ENCODE measurements at places on chromosomes 4 and X.

DNA sequence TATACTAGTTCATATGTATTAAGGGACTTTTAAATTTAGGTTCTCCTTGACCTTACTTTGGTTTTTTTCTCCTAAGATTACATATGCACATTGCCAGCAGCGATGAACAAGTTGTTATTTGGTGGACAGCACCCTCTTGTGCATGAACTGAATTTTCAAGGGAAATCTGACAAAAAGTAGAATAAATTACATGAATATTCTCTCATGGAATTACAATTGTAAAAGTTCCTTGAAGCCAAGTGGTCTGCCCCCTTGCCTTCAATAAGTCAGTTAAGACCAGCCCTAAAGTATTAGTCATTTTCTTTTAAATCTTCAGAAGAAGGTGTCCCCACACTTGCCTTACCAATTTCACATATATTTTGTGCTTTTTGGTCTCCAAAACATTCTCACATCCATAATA is 30.7 kb upstream of the SMARCA5 start:
- no peaks in the 10 kb centered on the region for H3K4me1 ChIP-seq
- no peak overlapping the region for H3K27ac ChIP-seq
- H3K36me3 ChIP-seq: no peaks in the 10 kb centered on the region

- no peak for DNase-seq
- H3K4me3 ChIP-seq: no peak overlapping the region
- no peaks in the 10 kb centered on the region for H3K27me3 ChIP-seq
- H3K4me1 ChIP-seq: peaks cover 60% of the 10 kb centered on the region
- peak overlapping the region; percentile 87 for H3K27ac ChIP-seq
- H3K36me3 ChIP-seq: peaks cover 74% of the 10 kb centered on the region
Observed at GRCh38 chr4:168844353-168845049, 165.6 kb downstream of the CBR4 start.

- peaks cover 6% of the 10 kb centered on the region for H3K36me3 ChIP-seq
- H3K4me1 ChIP-seq: peaks cover 22% of the 10 kb centered on the region
- peak within 1 kb of the TSS; percentile 91 for H3K27ac ChIP-seq
Observed at GRCh38 chr4:122826553-122827257, at the start of gene FGF2. FGF2 (plus strand) TSS chr4:122826831; CDS start chr4:122827175, 344 bp downstream.

DNA sequence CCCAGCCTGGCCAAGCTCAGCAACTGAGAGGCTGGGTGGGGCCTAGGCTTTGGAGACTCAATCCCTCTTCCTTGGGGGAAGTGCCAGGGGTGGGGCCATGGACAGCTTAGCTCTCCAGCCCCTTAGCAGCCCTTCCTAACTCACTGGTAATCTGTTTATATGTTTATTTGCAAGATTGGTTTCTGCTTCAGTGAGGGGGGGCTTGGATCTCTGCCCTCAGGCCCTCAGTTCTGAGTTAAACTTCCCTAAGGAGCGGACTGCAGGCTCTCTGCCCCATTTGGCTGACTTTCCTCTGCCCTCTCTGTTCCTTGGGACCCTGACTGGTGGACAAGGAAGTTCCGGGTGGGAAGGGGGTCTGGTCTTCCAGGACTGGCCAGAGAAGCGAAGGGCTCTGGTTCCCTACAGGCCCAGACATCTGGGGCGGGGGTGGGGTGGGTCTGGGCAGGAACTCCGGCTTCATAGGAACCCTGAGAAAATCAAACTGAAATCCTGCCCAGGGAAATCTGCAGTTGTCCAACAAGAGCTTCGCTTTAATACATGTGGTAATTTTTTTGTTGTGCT is 51.4 kb downstream of the NALF2 start:
- no peak for DNase-seq
- H3K4me1 ChIP-seq: peaks cover 5% of the 10 kb centered on the region
- no peak overlapping the region for H3K4me3 ChIP-seq
- H3K27me3 ChIP-seq: peaks cover 77% of the 10 kb centered on the region

- no peaks in the 10 kb centered on the region for H3K27me3 ChIP-seq
- no peak overlapping the region for H3K4me3 ChIP-seq
- DNase-seq: peak; percentile 64
Observed at GRCh38 chrX:135740681-135741149, 27.3 kb downstream of the CT45A1 start.

DNA sequence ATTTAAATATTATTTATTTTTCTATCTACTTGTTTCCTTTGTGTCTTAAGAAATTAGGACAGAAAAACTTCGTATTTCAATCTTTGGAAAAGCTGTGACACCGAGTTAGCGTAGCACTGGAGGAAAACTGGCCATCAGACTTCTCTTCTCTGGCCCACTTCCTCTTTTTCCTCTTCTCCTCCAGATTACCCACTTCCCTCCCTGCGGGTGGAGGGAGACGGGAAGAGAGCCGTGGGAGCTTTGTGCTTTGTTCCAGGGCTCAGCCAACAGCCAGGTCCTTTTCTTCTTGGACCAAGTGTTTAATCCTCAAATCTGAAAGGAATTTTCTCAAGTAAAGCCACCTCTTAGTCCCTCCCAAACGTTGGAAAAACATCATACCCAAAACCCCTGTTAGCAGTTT is 29.7 kb downstream of the OFD1 start:
- H3K36me3 ChIP-seq: peaks cover 88% of the 10 kb centered on the region
- no peak overlapping the region for H3K27ac ChIP-seq
- no peaks in the 10 kb centered on the region for H3K4me1 ChIP-seq
- no peak for DNase-seq
- no peaks in the 10 kb centered on the region for H3K27me3 ChIP-seq
- H3K4me3 ChIP-seq: no peak overlapping the region

GRCh38 chrX:55697381-55697780 is 20.2 kb upstream of the RRAGB start:
- H3K27ac ChIP-seq: no peak overlapping the region
- DNase-seq: no peak
- peaks cover 18% of the 10 kb centered on the region for H3K27me3 ChIP-seq
- H3K4me3 ChIP-seq: no peak overlapping the region

Measured in MCF 10A (cell line).